M059J (cell line): ENCODE measurements at places on chromosomes 7 and 10. TPM values are rescaled to one million over a fixed set of nuclear protein-coding genes. Genes with fewer than 3 reads are reported as not detected.

The MBLAC1 gene
- total RNA-seq = 4.6 and 4.8 TPM in 2 replicates

The MRLN gene
- total RNA-seq = not detected in 2 replicates

- DNase-seq = no peak
Measured at GRCh38 chr10:113447278-113447677, 105.6 kb upstream of the HABP2 start.

GRCh38 chr10:3095373-3096139, 28.2 kb downstream of the PFKP start:
- DNase-seq = peak; percentile 96

DNA sequence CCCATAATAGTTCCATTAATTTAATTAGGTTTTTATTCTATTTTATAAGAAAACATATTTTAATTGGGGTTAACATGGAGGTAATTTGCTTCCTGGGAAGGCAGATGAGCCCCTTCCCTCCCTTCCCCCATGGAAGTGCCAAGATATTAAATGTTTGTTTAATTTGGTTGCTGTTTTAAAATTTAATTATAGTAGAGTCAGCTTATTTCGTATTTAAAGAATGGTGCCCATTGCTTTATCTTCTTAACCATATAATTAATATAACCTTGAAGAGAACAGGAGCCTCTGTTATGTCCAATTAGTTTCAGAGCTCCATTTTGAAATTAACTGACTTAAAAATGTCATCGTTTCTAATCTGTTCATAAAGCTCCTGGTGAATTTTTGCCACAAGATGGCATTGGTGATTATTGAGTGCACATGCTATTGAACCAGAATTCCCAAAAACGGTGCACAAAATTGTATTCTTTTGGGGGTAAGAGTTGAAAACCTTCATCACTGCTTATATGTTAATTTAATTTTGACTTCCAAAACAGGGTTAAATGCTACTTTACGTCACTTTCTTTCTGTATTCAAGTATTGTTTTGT, 26.0 kb downstream of the KLHDC10 start:
- no peak for DNase-seq

DNA sequence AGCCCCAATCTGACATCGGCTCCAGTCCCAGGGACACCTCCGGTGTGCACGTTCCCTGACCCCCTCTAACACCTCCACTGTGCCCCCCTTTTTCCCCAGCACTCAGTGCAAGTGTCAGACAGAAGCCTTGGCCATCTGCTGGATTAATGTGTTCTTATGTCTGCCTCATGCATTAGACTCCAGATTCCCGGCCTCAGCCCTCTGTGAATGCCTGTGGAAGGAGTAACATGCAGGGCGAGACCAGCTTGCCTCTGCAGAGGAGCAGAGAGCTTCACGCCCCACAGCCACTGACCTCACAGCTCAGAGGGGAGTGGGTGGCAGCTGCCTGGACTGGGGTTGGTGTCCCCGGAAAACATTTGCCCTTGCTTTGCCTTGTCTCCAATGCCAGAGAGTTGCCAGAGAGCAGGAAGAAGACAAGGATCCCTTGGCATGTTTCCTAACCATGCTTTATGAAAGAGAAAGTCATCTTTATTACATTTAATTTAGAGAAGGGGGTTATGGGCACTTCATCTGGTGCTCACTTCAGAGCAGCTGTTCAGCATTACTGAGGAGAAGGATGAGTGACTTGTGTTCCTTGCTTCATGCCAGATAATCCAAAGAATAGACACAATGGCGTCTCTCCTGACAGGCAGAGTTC, 91.6 kb upstream of the CXCL12 start:
- DNase-seq = no peak

GRCh38 chr7:110544194-110544593, 546.7 kb upstream of the LRRN3 start:
- DNase-seq = no peak

- DNase-seq = peak; percentile 25
Measured at GRCh38 chr10:100812978-100813377, 67.6 kb downstream of the PAX2 start.

GRCh38 chr10:120103738-120104560, 211.4 kb downstream of the SEC23IP start:
- no peak for DNase-seq

GRCh38 chr7:123823898-123824753, 20.8 kb upstream of the HYAL4 start:
- DNase-seq = no peak
